ENCODE measurements at places on chromosomes 3 and 15.

- no peak for DNase-seq
- no peaks in the 10 kb centered on the region for H3K27me3 ChIP-seq
- H3K27ac ChIP-seq: no peak overlapping the region
- H3K4me3 ChIP-seq: no peak overlapping the region
Measured at GRCh38 chr3:25910997-25911396, 121.1 kb downstream of the OXSM start.

DNA sequence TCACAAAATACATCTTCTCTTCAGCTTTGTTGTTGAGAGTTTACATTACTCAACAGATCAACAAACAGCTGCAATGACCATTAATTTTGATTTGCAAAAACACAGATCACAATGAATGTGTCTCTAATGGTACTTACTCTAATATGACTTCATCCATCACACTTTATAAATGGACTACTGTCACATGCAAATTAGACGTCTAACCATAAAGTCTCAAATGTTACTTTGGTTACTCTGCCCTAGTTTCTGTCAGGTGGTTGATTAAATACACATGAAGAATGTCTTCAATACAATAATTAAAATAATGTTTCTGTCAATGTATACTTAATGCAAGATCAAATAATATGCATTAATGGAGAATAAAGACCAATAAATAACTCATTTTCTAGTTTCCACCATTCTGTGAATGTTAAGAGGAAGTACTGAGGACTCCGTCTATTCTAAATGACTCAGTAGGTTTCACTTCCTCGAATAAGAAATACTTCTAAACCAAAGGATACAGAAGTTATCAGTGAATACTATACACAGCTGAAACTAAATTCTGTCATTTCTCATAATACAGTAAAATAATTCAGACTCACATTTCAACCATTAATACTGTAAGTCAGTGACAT, 145.8 kb downstream of the CBLB start:
- no peak overlapping the region for H3K4me3 ChIP-seq
- H3K4me1 ChIP-seq: no peaks in the 10 kb centered on the region
- H3K27me3 ChIP-seq: no peaks in the 10 kb centered on the region
- no peak overlapping the region for H3K27ac ChIP-seq
- H3K36me3 ChIP-seq: peaks cover 36% of the 10 kb centered on the region
- DNase-seq: no peak

DNA sequence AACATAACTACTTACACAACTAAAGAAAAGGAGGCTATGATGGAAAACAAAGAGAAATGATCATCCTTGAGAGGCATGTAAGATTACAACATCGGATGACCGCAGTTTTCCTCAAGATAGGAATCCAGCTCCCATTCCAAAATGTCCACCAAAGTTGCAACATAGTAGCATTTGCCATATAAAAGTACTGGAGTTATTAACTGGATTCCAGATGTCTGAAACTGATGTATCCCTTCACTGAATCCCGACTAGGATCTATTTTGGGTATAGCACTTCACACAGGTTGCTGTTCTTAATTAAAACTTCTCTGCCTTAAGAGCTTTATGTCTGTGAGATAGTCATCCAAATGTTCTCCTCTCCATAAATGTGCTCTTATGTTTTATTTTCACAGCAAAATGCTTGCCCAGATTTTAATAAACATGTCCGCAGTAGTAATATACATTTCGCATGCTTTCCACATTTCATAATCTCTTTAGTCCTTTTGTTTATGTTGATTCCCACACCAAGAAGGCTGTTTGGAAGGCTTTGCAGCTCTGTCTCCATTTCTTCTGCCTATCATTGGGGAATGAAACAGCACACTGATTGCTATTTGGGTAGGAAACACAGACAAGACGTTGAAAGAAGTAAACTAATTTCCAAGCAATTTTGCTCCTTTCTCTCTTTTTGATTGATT, 716.5 kb upstream of the CFAP20DC start:
- H3K4me3 ChIP-seq: no peak overlapping the region
- H3K27ac ChIP-seq: peak overlapping the region; percentile 44
- peaks cover 23% of the 10 kb centered on the region for H3K4me1 ChIP-seq
- H3K36me3 ChIP-seq: no peaks in the 10 kb centered on the region

GRCh38 chr3:38165722-38166387, 518 bp downstream of the OXSR1 start:
- peaks cover 10% of the 10 kb centered on the region for H3K27me3 ChIP-seq
- H3K36me3 ChIP-seq: peaks cover 21% of the 10 kb centered on the region
- peak overlapping the region; percentile 95 for H3K4me3 ChIP-seq
- DNase-seq: peak; percentile 33
- peaks cover 53% of the 10 kb centered on the region for H3K4me1 ChIP-seq

DNA sequence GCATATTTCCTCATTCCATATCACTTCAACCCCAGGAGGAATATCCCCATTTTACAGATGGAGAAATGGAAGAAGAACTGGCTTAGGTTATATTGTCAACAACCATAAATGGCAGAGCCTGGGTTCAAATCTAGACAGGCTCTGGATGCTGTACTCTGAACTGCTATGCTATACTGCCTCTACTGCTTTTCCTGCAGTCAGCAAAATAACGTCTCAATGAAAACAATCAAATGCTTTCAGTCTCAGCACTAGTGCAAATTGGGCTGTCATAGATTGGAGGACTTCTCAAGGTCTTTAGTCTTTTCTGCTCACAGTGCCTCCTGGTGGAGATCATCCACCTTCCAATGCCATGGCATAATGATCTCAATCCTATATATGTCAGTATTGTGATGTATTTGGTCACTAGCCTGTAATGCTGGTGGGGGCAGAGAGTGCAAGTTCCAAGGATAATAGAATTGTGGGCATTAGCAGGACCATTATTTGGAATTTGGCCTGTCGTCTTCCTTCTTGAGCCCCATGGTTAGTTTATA, 285.0 kb downstream of the CLSTN2 start:
- H3K36me3 ChIP-seq: no peaks in the 10 kb centered on the region
- H3K27me3 ChIP-seq: no peaks in the 10 kb centered on the region
- DNase-seq: no peak
- no peak overlapping the region for H3K4me3 ChIP-seq

DNA sequence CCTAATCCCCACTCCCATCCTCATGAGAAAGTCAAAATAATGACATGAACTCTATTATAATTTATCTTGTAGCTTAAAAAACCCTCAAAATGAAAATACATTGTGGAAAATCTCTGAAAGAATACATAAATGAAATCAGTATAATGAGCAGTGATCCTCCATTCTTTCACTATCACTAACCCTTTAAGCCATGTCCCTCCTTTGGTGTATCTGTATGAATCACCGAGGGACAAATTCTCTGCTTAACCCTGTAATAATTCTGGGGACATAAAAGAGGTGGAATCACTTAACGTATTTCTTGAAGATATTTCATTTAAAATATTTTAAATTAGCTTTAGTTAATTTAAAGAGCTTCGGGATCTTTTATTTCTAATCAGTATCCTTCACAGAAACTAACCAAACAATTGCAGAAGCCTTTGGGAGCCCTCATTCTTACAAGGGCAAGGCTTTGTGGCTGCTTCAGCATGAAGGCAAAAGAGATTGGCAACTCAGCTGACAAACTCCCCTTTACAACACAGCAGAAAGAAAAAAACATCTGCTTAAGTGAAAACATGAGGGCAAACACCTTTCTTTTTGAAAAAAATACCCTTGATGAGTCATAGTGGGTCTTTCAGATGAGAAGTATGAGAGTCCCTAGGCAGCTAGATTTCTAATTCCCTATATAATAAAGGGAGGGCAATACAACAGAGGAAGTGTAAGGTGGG, 44.0 kb upstream of the ALCAM start:
- no peak for DNase-seq
- H3K4me3 ChIP-seq: no peak overlapping the region
- H3K27ac ChIP-seq: no peak overlapping the region
- H3K27me3 ChIP-seq: no peaks in the 10 kb centered on the region

DNA sequence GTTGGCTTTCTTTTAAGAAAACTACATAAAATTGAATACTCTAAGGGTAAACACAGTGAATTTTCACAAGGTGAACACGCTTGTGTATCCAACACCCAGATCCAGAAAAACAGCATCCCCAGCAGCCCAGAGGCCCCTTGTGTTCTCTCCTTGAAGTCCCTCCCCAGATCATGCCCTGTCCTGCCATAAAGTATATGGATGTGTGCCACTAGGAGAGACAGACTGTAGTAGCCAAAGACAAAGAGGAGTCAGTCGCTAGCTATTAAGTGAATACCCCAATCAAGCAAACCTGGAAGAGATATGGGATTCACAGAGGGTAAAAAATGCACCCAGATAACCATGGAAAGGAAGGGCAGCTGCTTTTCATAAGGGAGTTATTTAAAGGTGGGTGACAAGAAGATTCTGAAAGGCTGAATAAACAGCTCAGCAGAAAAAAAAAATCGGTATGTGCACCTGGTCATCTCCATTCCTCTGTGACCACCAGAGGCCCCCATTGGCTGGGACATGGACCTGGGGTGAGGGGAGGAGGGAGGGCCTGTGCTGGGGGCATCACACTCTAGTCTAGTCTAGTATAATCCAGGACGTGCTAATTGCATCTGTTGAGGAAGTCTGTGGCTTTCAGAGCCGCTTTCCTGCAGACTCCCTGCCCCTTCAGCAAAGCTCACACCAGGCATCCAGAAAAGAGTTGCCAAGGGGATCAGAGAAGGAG, 167.3 kb upstream of the NDN start:
- no peaks in the 10 kb centered on the region for H3K4me1 ChIP-seq
- peaks cover 1% of the 10 kb centered on the region for H3K27me3 ChIP-seq
- no peak overlapping the region for H3K27ac ChIP-seq
- H3K4me3 ChIP-seq: no peak overlapping the region

DNA sequence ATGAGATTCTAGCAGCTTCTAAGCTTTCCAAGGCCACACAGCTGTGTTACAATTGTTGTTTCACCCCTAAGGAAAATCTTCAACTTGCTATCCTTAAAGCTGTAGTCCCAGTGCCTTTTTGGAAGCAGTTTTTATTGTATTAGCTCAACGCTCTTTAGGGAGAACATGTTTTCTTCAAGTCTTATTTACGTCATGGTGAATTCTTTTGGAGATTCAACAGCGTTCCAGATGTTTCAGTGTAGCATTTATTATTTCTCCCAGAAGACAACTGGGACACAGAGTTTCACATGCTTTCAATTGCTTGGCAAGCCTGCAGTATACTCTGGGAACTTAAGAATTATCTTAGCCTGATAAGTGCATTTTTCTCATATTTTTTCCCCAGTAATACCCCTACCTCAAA, 888.3 kb downstream of the PLOD2 start:
- no peak for DNase-seq
- peaks cover 5% of the 10 kb centered on the region for H3K36me3 ChIP-seq
- H3K27me3 ChIP-seq: no peaks in the 10 kb centered on the region
- H3K27ac ChIP-seq: no peak overlapping the region
- no peaks in the 10 kb centered on the region for H3K4me1 ChIP-seq

GRCh38 chr3:184409946-184410500, 30.2 kb downstream of the CHRD start:
- DNase-seq: no peak
- no peak overlapping the region for H3K4me3 ChIP-seq
- H3K36me3 ChIP-seq: no peaks in the 10 kb centered on the region
- no peaks in the 10 kb centered on the region for H3K4me1 ChIP-seq
- peaks cover 19% of the 10 kb centered on the region for H3K27me3 ChIP-seq

- H3K4me1 ChIP-seq: no peaks in the 10 kb centered on the region
- no peak for DNase-seq
- H3K27me3 ChIP-seq: peaks cover 6% of the 10 kb centered on the region
Measured at GRCh38 chr15:95864467-95864886, 466.0 kb upstream of the NR2F2 start.

DNA sequence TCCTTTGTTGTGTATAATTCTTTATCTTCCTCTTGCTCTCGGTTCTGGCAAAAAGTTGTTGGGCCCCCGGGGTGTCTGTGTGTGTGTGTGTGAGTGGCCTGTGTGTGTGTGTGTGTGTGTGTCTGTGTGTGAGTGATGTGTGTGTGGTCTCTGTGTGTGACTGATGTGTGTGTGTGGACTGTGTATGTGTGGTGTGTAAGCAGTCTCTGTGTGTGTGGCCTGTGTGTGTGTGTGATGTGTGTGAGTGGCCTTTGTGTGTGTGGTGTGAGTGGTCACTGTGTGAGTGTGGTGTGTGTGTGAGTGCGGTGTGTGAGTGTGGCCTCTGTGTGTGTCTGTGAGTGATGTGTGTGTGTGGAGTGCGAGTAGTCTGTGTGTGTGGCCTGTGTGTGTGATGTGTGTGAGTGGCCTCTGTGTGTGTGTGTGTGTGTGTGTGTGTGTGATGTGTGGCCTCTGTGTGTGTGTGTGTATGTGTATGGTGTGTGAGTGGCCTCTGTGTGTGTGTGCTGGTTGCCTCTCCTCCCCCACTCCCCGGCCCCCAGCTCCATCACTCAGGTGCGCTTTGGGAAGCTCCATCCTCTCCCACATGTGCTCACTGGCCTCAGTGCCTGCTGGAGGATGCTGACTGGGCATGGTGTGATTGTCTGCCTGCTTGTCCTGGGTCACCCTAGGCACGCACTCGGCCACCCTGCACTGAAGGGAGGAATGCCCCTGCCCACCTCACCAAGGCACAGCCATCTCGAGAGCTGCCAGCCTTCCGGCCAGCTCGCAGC, 8.8 kb downstream of the LINGO1 start:
- H3K27me3 ChIP-seq: peaks cover 30% of the 10 kb centered on the region
- no peak overlapping the region for H3K27ac ChIP-seq
- no peak for DNase-seq
- H3K4me1 ChIP-seq: no peaks in the 10 kb centered on the region
- no peaks in the 10 kb centered on the region for H3K36me3 ChIP-seq

- H3K27me3 ChIP-seq: peaks cover 10% of the 10 kb centered on the region
- H3K4me1 ChIP-seq: no peaks in the 10 kb centered on the region
- H3K4me3 ChIP-seq: no peak overlapping the region
- DNase-seq: no peak
Measured at GRCh38 chr15:57927091-57927631, 138.3 kb downstream of the ALDH1A2 start.

DNA sequence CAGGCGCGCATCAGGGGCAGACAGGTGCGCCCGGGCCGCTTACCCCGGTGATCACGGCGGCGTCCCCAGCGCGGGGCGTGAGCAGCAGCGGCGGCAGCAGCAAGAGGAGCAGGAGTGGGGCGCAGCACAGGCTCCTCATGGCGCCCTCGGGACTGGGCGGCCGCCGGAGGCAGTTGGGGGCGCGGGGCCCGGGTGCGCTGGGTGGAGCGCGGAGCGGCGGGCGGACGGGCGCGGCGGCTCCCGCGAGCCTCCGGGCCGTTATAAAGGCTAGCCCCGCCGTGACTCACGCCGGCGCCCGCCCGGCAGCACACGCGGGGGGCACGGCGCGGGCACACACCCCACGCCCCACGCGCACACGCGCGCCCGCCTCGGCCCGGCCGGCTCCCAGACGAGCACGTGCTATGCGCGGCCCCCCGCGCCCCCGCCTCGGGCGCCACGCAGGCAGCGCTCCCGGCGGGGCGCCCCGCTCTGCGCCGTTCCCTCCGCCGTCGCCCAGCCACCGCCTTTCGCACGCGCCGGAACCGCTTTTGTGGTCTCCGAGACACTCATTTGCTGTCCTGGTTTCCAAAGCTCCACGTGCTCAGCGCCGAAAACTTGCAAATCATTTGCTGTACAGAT, at the start of gene PROK2:
PROK2 (minus strand) TSS at position 235 of the 618 bp plus-strand sequence; CDS start at position 139, 96 bp downstream.
- H3K27ac ChIP-seq: no peak within 1 kb of the TSS
- peaks cover 23% of the 10 kb centered on the region for H3K27me3 ChIP-seq
- DNase-seq: no peak
- H3K4me3 ChIP-seq: no peak within 1 kb of the TSS
- no peaks in the 10 kb centered on the region for H3K36me3 ChIP-seq

- H3K27ac ChIP-seq: no peak overlapping the region
- peaks cover 8% of the 10 kb centered on the region for H3K4me1 ChIP-seq
- 0 out of 2 replicates have a peak, but pooled peaks cover 2% of the 10 kb centered on the region for H3K27me3 ChIP-seq
Measured at GRCh38 chr15:55194256-55194655, 2.5 kb downstream of the RSL24D1 start.
